ENCODE measurements at places on chromosomes 11 and 22.

- DNase-seq: no peak
These were observed 648.4 kb downstream of the ETS1 start for GRCh38 chr11:127939000-127939399.

DNA sequence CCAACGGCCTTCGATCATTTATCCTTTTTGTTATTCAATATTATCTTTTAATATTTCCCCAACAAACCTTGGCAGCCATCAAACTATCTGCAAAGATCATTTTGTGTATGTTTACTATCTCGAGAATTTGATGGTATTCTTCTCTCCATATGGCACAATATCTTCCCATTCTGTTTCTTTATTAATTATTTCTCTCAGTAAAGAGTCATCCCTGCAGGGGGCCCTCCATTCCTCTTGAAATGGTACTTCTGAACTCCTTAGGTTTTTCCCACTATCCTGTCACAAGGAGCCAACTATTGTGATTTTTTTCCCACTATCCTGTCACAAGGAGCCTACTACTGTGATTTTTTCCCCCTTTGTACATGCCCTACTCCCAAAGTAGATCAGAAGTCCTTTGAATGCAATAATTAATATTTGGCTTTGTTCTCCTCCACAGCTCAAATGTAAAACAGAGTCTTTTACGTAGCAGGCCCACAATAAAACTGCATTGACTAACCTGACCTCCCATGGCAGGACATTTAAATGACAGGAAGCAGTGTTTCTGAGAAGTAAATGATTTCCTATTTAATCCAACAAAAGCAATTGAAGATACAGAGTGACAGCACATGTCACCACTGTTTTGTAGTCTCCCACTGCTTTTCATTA, 43.3 kb downstream of the PDGFD start:
- DNase-seq: no peak

DNA sequence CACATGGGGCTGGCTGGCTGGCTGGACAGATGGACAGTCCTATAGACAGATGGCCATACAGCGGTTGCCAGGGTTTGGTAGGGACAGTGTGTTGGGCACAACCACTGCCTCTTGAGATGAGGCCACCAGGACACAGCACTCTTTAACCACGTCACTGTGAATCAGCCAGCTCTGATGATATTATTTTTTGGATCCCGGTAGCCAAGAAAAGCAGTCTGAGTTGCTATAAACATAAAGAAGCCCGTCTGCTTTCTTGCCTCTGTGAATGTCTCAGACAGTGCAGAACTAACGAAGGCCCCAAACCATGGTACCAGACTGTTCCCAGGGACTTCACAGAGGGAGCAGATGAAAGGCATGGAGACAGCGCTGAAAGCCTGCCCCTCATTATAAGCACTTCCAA, 115.9 kb upstream of the CSNK2A3 start:
- DNase-seq: no peak

- peak; percentile 81 for DNase-seq
These were observed at the start of gene ADM2 for GRCh38 chr22:50481440-50482106. ADM2 (plus strand) TSS chr22:50481543; CDS start chr22:50481848, 305 bp downstream.

DNA sequence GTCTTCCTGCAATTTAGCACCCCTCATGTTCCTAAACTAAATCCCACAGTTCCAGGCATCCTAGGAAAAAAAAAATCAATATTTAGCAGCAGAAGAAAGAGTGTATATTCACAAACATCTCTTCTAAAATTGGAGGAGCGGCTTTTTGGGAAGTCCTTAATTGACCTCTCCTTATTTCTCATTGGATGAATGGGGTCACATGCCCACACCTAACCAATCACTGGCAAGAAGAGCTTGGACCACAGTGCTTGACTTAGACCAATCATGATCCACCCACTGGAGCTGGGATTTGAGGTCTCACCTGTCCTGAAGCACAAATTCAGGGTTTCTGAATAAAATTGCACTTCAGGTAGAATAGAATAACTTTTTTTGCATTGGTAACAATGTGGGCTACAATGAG, 16.0 kb downstream of the CD44 start:
- DNase-seq: no peak

- peak; percentile 71 for DNase-seq
These were observed 7.6 kb downstream of the SLC29A2 start for GRCh38 chr11:66363805-66364535.

- no peak for DNase-seq
These were observed 32.3 kb downstream of the BID start for GRCh38 chr22:17741866-17742526.

DNA sequence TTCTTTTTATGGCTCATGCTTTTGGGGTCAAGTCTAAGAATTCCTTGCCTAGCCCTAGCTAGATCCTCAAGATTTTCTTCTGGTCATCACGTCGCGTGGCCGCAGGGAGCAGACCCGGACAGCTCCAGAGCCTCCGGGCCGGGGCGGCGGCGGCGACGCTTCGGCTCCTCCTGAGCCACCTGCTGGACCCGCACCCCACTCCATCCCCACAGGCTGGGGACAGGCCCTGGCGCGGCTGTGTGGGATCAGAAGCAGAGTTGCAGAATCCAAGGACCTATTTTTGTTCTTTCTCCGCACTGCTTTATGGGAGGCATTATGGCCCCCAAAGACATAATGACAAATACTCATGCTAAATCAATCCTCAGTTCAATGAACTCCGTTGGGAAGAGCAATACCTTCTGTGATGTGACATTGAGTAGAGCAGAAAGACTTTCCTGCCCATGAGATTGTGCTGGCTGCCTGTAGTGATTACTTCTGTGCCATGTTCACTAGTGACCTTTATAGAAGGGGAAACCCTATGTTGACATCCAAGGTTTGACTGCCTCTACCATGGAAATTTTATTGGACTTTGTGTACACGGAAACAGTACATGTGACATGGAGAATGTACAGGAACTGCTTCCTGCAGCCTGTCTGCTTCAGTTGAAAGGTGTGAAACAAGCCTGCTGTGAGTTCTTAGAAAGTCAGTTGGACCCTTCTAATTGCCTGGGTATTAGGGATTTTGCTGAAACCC, 12.4 kb upstream of the SCARF2 start:
- DNase-seq: no peak

DNA sequence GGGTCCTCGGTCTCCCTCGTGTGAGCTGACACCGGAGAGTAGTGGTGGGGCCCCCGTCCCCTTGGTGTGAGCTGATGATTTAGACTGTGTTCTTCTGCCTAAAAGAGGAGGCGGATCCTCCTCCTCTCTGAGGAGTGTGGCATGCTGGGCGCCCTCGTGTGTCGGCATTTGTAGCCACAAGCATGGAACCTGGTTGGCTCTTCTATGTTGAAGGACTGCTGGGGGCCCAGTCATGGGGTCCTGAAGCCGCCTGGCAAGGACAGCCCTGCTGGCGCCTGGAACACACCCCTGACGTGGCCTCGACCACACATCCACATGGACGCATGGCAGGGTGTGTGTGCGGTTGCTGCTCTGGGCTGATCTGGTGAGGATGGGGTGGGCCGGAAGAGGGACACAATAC, 50.2 kb downstream of the AP2A2 start:
- DNase-seq: no peak

GRCh38 chr22:43955883-43956782, 891 bp downstream of the SAMM50 start:
- no peak for DNase-seq

- no peak for DNase-seq
These were observed 8.0 kb downstream of the SIK3 start for GRCh38 chr11:117090111-117090706.

DNA sequence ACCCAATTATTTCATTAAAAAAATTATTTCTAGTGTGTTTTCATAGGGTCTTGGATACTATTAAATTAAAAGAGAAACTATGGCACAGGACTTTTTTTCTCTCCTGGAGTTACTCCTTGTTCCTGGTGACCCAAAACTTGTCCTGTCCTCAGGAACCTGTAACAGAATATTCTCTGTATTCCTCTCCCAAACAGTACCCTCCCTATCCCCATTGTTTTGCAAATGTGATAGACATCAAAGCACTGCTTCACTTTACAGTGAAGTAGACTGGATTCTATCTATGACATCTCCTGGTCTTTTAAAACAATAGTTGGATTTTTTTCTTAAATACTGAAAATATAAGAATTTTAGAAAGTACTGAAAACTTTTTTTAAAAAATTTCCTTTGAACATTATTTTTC, 37.2 kb downstream of the FAR1 start:
- DNase-seq: no peak

DNA sequence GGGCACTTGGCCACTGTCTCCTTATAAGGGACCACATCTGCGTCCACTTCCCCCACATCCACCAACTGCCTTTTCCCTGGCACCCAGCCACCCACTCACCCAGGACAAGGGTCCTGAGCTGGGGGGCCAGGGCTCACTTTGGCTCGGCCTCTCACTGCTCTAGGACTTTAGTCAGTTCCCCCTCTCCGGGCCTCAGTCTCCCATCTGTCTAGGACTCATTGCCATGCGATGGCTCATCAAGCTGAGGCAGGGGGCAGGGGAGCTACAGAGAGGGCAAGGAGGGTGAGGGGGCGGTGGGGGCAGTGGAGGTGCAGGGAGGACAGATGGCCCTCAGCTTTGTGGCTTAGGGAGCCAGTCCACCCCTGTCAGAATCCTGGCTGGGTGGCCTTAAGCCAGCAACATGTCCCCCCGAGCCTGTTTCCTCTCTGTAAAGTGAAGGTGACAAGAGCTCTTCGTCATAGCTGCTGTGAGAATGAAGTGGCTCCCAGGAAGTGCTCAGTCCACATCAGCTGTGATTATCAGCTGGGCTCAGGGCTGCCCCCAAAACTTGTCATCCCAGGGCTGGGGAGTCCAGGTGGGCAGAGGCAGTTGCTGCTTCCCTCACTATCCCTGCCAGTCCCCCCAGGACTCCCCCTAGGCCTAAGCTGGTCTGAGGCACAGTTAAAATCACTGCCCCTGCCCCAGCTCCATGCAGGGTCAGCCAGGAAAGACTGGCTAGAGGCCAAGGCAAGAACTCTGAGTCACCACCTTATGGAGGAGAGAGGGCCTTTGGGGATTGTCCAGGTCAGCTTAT, 14.9 kb downstream of the RAC2 start:
- DNase-seq: peak; percentile 79

GRCh38 chr11:8759634-8760033, 77.0 kb downstream of the RPL27A start:
- DNase-seq: no peak

- DNase-seq: no peak
These were observed 3.8 kb upstream of the OR52I2 start for GRCh38 chr11:4577761-4578160.

DNA sequence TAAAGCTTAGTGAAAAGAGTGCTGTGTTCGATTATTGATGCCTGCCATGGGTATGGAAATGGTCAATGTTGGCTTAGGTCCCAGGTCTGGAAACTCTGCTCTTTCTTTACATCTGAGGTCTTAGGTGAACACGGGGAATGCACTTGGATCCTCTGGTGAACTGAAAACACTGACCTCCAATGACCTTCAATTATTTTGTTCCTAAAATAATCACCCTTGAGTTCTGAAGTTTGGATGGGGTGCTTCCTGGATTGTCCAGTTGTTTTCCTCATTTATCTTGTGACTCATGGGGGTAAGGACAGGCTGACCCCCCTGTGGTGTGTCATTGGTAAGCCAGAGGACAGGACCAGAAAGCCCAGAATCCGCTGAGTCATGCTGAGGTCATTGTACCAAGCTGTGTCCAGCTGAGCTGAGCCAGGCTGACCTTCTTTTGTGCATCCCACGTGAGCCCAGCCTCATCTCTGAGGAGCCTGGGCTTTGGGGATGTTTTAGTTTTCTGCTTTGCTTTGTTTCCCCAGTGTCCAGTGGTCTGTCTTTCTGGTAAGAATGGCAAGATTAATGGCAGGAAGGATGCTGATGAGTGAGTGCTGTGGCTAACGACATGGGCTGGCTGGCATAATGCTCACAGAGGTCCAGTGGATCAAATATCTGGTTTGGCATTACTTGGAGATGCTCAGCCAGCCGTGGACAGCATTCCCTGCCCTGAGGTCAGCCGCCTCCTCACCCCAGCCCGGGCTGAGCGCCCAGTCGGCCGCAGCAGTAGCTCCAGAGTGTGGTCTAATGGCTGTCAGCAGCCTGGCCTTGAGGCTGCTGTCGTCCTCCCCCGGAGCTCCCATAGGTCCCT, 35.6 kb downstream of the AMPD3 start:
- no peak for DNase-seq

GRCh38 chr11:119130662-119131061, 9.3 kb downstream of the HINFP start:
- no peak for DNase-seq

- no peak for DNase-seq
These were observed 28.8 kb downstream of the CCT8L2 start for GRCh38 chr22:16563555-16564520.

DNA sequence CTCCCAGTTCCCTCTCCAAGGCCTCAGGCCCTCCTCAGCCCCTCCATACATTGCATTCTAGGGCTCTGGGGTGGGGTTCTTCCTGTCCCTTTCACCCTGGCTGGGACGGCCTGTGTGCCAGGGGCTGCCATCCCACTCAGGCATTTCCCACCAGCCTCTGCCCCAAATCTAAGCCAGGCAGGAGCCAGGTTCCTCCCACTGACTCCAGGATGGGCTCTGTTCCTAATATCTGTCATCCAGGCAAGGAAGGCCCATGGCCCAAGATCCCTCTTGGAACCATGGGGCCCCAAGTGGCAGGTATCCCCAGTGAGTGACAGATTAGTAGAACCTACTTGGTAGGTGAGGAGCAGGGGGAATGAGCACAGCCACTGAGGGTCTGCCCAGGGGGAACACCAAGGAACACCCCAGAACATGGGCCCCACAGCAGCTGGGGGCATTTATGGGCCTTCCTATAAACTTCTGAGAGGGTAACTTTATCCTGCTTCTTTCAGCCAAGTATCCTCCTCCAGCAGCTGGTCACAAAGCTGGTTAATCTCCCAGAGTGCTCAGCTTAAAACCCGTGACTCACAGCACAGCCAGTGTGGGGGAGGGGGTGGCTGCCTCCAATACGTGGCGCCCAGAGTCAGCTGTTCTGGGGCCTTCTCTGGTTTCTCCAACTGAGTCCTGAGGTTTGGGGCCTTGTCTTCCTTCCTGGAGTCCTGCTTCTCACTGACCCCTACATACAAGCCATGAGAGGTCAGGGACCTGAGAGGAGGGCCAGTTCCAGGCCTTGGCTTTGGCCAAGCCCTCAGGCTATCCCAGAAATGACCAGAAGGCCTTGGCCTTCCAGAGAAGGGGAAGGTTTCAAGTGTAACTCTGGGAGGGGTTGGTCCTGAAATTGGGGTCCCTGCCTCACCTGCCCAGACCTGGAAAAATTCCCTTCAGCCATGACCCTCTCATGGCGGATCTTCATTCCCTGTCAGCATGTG, 19.9 kb upstream of the MYOD1 start:
- DNase-seq: no peak

GRCh38 chr11:102462610-102463009, 10.0 kb upstream of the TMEM123 start:
- DNase-seq: no peak

DNA sequence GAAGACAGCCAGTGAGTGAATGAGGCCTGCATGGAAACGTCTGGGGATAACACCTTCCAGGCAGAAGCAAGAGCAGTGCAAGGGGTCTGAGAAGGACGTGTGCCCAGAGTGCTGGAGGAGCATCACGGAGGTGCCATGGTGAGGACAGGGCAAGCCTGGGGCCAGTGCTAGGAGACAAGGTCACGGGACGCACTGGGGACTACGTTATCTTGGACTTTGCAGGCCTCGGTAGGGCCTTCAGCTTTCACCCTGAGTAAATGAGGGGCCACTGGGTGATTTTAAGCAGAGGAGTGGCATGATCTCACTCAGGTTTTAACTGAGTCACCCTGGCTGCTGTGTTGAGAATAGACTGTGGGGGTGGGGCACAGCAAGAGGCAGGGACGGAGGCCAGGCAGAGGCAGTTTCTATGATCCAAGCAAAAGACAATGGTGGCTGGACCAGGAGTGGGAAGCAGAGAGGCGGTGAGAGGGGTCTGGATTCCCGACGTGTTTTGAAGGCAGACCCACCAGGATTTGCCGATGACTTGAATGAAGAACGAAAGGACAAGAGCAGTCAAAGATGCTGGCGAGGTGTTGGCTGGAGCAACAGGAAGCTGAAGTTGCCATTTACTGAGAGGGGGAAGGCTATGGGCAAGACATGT, 102.7 kb upstream of the PARVA start:
- DNase-seq: no peak
